ENCODE measurements at places on chromosomes 11 and 22.

- DNase-seq = no peak
Observed at GRCh38 chr11:68313574-68314202, 1.3 kb downstream of the LRP5 start.

GRCh38 chr11:26095340-26095739 is 236.6 kb upstream of the ANO3 start:
- no peak for DNase-seq

DNA sequence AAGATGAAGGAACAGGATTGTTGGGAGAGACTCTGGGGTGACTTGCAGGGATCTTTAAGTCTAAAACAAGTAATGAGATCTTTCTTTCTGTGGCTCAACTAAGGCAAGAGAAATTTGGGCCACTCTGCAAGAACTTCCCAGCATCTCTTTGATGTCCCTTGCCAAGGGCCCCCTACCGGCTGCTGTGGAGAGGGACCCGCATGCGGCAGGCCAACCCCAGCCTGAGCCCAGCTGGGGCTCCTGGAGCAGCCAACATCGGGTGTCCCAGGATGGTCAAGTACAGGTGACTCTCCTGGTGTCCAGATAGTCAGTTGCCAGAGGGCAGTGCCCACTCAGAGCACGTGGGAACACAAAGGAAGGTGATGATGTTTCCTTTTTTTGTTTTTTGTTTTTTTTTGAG is 363.2 kb downstream of the TBC1D22A start:
- DNase-seq = no peak

DNA sequence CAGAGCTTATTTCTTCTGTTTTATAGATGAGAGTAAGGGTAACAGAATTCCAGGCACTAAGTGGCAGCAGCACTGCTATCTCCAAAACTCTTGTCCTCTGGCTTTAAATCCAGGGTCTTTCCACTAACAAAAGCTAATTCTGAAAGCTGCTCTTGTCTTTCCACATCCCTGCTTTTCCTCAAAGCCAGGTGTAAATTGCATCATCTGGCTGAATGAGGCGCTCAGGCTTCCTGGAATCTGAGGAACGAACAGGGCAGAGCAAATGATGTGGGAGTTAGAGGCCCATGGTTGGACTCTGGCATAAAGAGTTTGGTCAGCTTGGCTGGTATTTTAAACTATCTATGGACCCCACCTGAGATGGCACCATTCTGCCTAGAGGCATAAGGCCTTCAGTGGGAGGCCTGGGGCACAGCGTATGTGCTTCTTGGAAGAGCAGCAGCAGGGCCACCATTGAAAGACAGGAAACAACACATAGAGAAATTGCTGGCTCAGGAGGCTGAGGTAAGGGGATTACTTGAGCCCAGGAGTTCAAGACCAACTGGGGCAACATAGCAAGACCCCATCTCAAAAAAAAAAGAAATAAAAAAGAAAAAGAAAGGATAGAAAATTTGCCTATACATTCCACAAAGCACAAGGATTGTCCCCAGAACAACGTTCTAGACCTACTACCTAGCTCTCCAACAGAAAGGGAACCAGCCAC is 1.9 kb downstream of the KCNJ5 start:
- DNase-seq = no peak

DNA sequence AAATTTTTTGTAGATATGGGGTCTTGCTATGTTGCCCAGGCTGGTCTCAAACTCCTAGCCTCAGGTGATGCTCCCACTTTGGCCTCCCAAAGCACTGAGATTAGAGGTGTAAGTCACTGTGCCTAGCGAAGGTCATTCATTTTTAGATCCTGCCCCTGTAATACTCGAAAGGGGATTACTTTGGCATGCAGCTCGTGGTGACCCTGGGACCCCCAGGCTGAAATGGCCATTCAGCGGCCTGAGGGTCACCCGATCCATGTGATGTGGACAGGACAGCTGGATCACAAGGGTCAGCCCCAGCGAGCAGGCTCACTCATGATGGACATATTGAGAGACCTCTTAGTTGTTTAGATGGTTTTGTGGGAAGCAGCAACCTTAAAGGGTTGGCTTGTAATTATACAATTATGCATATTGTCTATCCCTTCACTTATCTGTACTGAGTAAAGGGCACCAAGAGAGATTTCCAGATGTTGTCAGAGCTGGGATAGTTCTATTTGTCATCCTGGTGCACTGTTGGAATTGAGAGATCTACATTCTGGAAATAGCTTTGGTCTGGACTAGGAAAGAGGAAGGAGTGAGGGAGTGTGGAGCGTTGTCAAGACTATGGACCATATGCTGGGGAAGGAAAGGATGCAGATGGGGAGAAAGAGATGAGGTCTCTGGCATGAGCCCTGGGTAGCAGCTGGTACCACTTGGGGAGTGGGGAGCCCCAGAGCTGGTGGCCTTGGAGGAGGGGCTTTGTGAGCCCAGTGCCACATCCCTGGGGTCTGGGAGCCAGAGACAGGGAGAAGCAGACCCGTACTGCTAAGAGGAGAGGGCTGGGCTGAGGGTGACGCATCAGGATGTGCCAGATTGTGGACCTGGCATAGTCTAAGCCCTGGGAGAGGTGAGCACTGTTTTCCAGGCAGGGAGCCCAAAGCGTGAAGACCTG is 15.5 kb downstream of the RHBDD3 start:
- DNase-seq = no peak

- DNase-seq = no peak
Observed at GRCh38 chr22:41620589-41621098, at the start of gene DESI1. Gene DESI1, minus strand, starts transcription at chr22:41621043. Its CDS starts 204 bp downstream, at chr22:41620839.

GRCh38 chr22:19361501-19362103 is 69.9 kb downstream of the HIRA start:
- DNase-seq = no peak
